ENCODE measurements at places on chromosomes 2 and 18. TPM values are rescaled to one million over a fixed set of nuclear protein-coding genes. Genes with fewer than 3 reads are reported as not detected.

Gene TUBB6
- total RNA-seq: 933 TPM

Gene DGKD
- 9.8 TPM for total RNA-seq

Gene GBX2
- not detected for total RNA-seq

Gene REG3G
- not detected for total RNA-seq

Gene FAM237A
- total RNA-seq: not detected

Gene CAMKMT
- 6.0 TPM for total RNA-seq

Gene ACYP2
- total RNA-seq: 26.3 TPM

Measured in smooth muscle cell of trachea (primary cell).